Ovary (tissue), 10 donors: ENCODE measurements at places on chromosomes 16 and 17. TPM values are rescaled to one million over a fixed set of nuclear protein-coding genes. Genes with fewer than 3 reads are reported as not detected.

GRCh38 chr17:4073983-4074830 lies 68.6 kb downstream of the ZZEF1 start:
- DNase-seq = no peak

GRCh38 chr16:7270823-7271222 lies 61.8 kb upstream of the RBFOX1 start:
- no peak for DNase-seq

DNA sequence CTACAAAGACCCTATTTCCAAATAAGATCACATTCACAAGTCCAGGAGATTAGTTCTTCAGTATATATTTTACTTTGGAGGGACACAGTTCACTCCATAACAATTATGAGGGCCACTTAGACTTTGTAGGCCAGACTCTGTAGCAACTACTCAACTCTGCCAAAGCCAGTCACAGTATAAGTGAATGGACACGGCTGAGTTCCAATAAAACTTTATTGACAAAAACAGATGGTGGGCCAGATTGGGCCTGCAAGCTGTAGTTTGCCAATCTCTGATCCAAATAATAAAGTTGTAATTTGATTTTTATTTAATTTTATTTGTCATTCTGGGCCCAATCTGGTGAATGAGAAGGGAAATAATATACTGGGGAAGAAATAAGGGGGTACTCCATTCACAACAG lies 101.1 kb downstream of the ZNF18 start:
- DNase-seq = no peak

GRCh38 chr17:20226814-20227482 lies 217.8 kb downstream of the SPECC1 start:
- DNase-seq = peak; percentile 93

GRCh38 chr17:19383681-19384470 lies 3.1 kb downstream of the MFAP4 start:
- peak; percentile 60 for DNase-seq

DNA sequence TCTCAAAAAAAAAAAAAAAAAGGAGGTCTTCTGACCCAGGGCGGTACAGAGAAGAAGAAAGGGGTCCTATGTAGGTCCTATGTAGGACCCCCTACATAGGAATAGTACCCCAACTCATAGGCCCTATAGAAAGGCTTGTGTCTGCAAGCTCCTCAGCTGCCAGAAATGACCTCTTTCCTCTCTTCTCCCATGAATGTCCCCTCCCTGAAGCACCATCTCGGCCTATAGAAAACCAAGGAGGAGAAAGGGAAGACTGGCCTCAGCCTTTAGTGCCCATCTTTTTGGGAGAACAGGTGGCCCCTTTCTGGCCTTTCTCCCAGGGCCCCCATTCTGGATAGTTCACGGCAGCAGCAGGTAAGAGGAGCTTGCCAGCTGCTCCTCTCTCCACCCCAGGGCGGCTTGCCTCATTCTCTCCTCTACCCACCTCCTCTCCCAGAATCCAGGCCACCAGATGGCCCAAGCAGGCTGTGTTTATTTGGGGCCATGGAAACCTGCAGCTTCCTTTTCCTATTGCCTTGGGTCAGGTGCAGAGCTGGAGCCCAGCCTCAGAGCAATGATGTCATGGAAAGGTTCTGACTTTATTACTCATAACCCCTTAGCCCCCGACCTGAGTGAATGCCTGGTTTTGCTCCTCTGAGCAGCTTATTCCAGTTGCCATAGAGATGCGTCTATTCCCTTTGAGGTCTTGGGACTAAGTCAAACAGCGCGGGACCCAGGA lies 1.6 kb upstream of the MRPL58 start:
- DNase-seq = peak; percentile 32

DNA sequence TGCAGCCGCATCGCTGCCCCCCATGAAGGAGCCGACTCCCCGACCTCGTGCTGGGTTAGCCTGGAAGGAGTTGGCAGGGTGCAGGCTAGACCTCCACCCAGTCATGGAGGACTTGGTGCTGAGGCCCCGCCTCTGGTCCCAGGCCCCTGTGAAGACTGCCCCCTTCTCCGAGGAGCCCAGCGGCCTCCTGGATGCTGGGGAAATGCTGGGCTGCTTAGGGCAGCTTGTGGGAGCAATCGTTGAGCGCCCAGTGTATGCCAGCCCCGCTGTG lies 1.8 kb downstream of the SSTR5 start:
- DNase-seq = no peak

DNA sequence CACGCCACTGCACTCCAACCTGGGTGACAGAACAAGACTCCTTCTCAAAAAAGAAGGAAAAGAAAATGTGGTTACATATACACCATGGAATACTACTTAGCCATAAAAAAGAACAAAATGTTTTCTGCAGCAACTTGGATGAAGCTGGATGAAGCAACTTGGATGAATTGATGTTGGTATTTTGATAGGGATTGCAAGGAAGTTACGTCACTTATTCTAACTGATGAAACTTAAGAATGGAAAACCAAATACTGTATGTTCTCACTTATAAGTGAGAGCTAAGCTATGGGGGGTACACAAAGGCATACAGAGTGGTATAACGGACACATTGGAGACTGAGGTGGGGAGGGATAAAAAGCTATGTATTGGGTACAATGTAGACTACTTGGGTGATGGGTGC lies 17.5 kb downstream of the PLA2G10 start:
- no peak for DNase-seq

DNA sequence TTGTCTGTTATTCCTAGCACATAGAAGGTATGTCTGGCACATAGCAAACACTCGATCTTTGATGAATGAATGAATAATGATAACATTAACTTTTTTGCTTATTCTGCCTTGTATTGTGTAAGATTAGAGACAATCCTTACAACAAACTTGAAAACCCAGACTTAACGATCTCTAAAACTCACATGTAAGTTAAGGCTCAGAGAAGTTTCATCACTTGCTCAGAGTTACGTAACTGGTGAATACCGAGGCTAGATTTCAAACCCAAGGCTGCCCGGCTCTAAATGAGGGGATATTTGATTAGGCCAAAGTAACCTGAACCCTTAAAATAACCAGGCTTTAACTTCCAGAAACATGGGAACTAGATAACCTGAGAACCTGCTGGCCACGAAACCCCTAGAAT lies 22.3 kb downstream of the CAPNS2 start:
- DNase-seq = no peak

DNA sequence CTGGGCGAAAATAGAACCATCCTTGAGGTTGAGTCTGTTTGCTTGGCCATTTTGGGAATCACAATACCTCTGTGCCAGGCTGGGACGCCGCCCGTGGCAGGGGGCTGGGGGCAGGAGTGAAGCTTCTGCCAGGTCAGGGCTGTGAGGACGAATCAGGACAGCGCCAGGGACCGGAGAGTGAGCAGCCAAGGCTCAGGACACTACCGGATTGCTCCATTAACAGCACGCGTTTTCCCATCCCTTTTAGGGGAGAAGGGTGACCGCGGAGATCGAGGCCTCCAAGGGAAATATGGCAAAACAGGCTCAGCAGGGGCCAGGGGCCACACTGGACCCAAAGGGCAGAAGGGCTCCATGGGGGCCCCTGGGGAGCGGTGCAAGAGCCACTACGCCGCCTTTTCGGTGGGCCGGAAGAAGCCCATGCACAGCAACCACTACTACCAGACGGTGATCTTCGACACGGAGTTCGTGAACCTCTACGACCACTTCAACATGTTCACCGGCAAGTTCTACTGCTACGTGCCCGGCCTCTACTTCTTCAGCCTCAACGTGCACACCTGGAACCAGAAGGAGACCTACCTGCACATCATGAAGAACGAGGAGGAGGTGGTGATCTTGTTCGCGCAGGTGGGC lies 23.4 kb downstream of the C1QTNF1 start:
- peak; percentile 30 for DNase-seq

DNA sequence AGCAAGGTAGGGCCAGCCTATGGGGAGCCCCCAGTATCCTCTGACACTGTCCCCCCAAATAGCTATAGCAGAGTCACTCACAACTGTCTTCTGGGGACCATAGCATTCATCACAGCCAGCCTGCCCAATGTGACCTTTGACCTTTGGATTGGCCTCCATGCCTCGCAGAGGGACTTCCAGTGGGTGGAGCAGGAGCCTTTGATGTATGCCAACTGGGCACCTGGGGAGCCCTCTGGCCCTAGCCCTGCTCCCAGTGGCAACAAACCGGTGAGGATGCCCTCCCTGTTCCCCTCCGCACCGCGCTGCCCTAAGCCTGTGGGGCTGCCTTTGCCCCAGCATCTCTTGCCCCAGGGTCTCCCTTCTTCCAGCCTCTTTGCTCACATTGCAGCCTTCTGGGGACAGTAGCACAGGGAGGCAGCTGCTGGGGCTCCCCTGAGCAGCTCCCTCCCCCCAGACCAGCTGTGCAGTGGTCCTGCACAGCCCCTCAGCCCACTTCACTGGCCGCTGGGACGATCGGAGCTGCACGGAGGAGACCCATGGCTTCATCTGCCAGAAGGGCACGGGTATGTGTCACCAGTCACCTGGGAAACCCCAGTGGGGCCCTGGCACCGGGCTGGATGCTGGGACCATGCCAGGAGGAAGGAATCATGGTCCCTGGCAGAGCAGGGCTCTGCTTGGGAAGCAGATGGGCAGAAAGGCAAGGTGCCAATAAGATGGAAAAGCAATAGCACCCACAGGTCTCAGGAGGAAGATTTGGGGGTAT lies 61.1 kb downstream of the MRC2 start:
- DNase-seq = no peak

GRCh38 chr17:48892940-48893645 lies 506 bp downstream of the ATP5MC1 start:
- no peak for DNase-seq

- DNase-seq = no peak
Observed at GRCh38 chr16:77873066-77873465, 84.7 kb downstream of the VAT1L start.

DNA sequence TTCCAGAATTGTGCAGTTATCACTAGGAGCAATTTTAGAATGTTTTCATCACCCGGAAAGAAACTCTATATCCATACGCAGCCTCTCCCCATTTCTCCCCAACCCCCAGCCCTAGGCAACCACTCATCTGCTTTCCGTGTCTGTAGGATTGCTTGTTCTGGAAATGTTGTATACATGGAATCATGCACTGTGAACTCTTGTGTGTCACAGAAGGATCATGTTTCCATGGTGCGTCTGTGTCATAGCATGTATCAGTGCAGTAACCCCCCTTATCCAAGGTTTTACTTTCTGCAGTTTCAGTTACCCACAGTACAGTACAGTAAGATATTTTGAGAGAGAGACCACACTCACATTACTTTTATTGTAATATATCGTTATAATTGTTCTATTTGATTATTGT lies 299.4 kb downstream of the CPPED1 start:
- no peak for DNase-seq

- no peak for DNase-seq
Observed at GRCh38 chr16:49469311-49469670, 95.7 kb downstream of the C16orf78 start.

- no peak for DNase-seq
Observed at GRCh38 chr16:82793528-82794245, 166.9 kb downstream of the CDH13 start.

The RNF227 gene
- polyA plus RNA-seq = 4.3 TPM

The AKAP1 gene
- 30.4 TPM for polyA plus RNA-seq

The NT5C gene
- 72.9 TPM for polyA plus RNA-seq

The CRYBA1 gene
- polyA plus RNA-seq = not detected

The ZNF423 gene
- polyA plus RNA-seq = 6.0 TPM

The CCL3 gene
- 5.3 TPM for polyA plus RNA-seq

The RPGRIP1L gene
- polyA plus RNA-seq = 1.7 TPM

The RRAD gene
- polyA plus RNA-seq = 22.3 TPM

The NXN gene
- 24.3 TPM for polyA plus RNA-seq
